ENCODE measurements at places on chromosomes 16 and 17.

- no peak for DNase-seq
Observed at GRCh38 chr17:51078009-51078592, 42.6 kb downstream of the SPAG9 start.

- no peak for DNase-seq
Observed at GRCh38 chr16:86910161-86910769, 331.9 kb downstream of the FOXL1 start.

GRCh38 chr16:79283578-79283977 lies 317.0 kb downstream of the MAF start:
- DNase-seq: peak; percentile 82

GRCh38 chr16:68972720-68973119 lies 129.4 kb downstream of the TANGO6 start:
- DNase-seq: no peak

DNA sequence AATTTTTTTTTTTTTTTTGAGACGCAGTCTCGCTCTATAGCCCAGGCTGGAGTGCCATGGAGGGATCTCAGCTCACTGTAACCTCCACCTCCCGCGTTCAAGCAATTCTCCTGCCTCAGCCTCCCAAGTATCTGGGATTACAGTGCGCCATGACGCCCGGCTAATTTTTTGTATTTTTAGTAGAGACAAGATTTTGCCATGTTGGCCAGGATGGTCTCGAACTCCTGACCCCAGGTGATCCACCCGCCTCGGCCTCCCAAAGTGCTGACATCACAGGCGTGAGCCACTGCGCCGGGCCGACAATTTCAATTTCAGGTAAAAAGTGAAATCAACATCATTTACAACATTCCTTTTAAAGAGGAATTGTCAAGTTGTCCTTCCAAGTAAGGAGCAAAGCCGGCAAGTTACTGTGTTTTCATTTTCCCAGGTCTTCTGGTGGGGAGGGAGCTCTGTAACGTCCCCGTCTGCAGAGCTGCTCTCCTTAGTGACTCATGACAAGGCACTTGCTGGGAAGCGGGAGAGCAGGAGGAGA lies 873 bp downstream of the NPLOC4 start:
- DNase-seq: peak; percentile 12

DNA sequence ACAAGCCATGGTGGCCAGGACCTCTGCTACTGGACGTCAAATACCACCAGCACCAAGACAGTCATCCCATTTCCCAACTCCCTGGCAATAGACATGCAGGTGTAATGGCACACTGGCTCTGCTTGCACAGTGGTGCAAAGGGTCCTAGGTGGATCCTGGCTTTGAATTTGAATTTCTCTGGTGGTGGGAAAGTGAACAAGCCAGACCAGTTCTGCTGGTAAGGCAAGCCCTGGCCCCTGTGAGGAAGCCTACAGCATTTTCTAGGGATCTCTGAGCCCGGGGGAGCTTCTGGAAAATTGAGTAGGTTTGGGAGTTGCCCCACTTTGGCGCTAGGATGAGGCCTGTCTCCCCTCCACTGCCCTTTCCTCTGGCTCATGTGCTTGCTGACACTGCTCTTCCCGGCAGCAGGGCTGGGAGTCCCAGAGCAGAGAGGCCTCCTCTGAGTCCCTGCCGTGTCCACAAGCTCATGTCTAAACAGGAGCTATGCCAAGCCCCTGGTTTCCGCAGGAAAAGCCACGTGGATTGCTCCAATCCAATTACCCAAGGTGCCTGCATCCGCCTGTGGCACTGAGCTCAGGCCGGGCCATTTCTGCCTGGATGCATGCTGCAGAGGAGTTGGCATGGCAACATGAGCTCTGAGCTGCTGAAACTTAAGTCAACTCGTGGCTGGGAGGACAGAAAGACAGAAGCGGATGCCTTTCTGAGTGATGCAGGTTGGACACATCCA lies 67.0 kb downstream of the PRMT7 start:
- DNase-seq: no peak

DNA sequence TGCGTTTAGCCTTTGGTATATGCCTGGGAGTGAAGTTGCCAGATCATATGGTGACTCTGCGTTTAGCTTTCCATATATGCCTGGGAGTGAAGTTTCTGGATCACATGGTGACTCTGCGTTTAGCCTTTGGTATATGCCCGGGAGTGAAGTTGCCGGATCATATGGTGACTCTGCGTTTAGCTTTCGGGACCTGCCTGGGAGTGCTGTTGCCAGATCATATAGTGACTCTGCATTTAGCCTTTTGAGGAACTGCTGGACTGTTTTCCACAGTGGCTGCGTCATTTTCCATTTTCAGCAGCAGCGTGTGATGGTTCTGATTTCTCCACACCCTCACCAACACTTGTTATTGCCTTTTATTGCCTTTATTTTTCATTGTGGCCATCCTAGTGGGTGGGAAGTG lies 73.0 kb downstream of the OR1D5 start:
- DNase-seq: no peak

GRCh38 chr17:64780096-64781013 lies 118.2 kb upstream of the SMURF2 start:
- peak; percentile 65 for DNase-seq

DNA sequence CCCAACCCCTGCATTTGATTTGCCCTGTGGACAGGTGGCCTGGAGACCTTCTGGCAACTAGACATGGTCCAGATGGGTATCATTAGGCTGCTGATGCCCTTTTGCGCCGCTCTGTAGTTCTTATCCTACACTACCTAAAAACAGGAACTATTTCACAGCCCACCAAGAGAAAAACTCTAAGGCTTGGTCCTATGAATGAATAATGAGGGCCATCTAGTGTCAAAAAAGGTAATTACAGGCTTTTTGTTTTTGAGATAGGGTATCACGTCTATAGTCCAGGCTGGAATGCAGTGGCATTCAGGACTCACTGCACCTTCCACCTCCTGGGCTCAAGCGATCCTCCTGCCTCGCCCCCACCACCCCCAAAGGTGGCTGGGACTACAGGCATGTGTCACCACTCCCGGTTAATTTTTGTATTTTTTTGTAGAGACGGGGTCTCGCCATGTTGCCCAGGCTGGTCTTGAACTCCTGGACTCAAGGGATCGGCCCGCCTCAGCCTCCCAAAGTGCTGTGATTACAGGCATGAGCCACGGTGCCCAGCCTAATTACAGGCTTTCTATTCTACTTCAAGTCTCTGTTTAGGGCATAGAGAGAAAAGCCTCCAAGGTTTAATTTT lies 20.9 kb downstream of the COIL start:
- DNase-seq: peak; percentile 74

- DNase-seq: no peak
Observed at GRCh38 chr16:82888591-82889001, 261.8 kb downstream of the CDH13 start.

GRCh38 chr17:8745586-8746500 lies 1.2 kb upstream of the CCDC42 start:
- DNase-seq: peak; percentile 58

DNA sequence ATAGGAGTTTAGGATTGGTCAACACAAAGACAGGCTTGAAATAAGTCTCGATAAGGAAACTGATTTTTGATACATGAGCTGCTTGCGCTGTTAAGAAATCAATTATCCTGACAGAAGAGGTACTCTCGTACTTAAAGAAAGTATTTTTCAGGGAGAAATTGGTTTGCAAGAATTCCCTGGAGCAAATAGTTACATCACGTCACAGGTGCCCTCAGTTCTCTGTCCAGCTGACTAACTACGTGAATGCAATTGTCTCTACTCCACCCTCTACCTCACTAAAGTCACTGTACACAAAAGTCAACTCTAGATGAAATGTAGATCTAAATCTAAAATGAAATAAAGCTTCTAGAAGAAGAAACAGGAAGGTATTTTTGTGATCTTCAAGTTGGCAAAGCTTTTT lies 130.6 kb upstream of the KCNJ16 start:
- DNase-seq: no peak

- no peak for DNase-seq
Observed at GRCh38 chr17:50967795-50968194, 101.6 kb upstream of the TOB1 start.

DNA sequence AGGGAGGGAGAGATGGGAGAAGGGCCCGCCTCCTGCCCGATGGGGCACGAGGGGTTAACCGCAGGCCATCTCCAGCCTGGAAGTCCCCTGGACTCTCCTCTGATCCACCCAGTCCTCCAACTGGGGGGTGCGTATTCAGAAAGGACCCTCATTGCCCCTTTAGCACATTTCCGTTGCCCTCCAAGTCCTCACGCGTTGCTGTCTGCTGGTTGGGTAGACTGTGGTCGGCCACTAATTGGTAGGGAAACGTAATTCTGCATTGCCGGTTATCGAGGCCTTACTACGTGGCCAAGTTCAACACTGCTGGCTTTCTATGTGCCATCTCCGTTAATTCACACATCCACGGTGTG lies 103.4 kb downstream of the FOXL1 start:
- no peak for DNase-seq

GRCh38 chr16:5025171-5025632 lies 8.5 kb downstream of the NAGPA start:
- no peak for DNase-seq

DNA sequence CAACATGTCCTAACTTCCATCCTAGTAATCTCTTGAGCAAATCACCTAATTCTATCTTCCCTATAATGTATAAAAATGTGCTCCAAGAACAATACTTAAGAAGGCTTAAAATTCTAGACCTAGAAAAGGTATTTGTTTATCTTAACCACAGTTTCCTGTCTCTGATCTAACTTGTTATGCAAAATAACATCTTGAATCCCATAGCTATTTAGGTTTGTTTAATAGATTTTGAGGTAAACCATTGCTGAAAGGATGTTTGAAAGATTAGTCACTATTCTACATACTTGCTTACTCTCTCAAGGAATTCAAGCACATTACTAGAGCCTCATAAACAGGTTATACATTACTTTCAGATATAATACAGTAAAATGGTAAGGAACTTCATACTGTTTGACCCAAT lies 13.0 kb downstream of the CA10 start:
- peak; percentile 68 for DNase-seq

DNA sequence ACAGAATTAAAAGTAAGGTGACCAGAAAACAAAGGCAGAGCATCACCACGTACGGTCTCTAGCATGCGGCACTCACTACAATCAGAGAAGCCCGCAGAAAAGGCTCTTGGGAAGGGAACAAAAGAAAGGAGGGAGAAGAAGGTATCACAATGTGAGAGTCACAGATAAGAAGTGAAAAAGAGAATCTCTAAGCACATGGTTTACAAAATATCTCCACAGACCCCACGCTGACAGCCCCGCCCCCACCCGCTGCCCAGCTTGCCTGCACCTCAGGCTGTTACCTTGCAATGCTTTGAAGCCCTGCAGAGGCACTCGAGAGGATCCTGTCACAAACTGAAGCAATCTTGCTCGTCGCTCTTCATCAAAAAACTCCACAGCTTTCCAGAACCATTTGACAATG lies 40.5 kb downstream of the CEP95 start:
- no peak for DNase-seq

GRCh38 chr16:12235110-12235509 lies 258.6 kb downstream of the SNX29 start:
- no peak for DNase-seq

DNA sequence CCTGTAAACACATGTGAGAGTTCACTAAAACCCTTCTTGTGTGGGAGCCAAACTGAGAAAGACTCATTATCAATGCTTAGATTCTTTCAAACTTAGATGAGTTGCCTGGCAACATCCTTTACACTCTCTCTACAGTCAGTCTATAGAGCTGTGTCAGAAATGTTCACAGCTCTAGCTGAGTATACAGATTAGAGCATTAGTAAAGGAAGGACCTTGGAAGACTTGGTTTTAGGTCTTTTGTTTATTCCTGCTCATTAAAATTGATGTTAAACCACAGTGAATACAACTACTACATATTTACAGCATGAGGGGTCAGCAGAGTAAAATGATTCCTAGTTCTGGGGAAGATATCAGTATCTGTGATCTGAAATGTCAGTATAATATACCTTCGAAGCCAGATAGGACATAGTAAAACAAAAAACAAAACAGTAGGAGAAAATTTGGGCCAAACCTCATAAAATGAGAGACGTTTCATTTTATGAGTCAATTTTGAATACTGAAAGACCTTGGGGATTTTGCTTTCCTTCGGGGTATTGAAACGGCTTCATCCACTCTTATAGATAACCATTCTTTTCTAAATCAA lies 186.0 kb downstream of the TANC2 start:
- DNase-seq: no peak

DNA sequence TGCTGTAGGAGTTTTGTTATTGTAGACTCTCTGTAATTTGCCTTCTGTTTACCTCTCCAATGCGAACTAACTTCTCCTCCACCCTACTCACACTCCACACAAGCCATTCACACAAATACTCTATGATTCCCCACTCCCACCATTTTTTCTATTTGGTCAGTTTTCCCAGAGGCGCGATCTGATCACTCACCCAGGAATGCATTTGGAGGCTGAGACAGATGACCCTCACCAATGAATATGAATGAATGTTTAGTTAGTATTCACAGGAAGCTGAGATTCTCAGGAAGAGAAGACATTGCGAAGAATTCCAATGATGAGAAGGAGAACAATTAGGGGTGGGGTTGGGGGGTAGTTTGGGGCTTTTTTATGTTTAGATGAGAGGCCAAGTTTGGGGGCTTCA lies 10.5 kb upstream of the ANKFN1 start:
- DNase-seq: no peak

- no peak for DNase-seq
Observed at GRCh38 chr17:39115135-39115534, 36.3 kb downstream of the PLXDC1 start.

DNA sequence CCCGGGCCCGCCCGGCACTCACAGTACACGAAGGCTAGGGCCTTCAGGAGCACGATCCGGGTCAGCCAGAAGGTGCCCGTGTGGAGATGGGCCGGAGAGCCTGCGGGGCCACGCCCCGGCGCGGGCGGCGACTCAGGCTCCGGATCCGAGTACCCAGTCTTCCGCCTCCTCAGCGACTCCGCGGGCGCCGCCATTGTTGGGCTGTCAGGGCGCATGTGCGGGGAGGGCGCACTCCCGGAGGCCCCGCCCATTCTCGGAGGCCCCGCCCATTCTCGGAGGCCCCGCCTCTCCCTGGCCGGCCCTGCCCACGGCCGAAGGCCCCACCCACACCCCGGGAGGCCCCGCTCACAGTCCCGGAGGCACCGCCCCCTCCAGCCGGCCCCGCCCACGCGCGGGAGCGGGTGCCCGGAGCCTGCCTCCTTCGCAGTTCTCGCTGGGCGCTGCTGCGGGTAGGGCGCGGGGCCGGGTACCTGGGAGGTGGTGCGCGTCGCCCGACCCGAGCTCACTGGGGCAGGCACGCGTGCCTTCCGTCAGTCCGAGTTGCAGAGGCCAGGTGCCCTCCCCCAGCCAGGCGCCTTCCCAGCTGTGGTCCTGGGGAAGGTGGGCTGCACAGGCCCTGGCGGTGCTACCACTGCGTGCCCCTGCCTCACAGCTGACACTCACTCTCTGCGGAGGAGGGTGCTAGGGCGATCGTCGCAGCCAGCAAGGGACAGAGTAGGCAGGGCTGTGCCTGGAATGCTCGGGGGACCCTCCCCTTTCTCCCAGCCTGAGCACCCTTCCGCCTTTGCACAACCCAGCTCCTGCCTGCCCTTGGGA lies at the start of gene LMF1:
LMF1 (minus strand) TSS at position 219 of the 816 bp plus-strand sequence; CDS start at position 215, 4 bp downstream.
- peak; percentile 74 for DNase-seq

DNA sequence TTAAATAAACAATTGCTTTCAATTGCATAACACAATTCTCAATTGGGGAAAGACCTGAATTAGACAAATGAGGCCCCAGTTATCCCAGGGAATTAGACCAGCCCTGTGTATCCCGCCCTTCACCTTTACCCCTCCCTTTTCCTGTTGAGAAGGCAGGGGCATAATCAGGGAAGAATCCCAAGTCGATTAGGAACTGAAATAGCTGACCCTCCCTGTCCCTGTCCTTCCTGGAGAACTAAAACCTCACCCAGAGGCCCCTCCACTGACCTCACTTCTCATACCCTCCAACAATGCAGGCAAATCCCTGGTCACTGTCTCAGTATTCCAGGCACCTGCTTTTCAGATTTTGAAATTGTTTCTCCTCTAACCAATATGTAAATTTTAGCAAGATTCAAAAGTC lies 165.4 kb upstream of the CDH11 start:
- DNase-seq: no peak

All from MM.1S (cell line).